ENCODE measurements at places on chromosomes 3 and 15.

- no peak for DNase-seq
Observed at GRCh38 chr3:29559741-29560465, 279.0 kb downstream of the RBMS3 start.

DNA sequence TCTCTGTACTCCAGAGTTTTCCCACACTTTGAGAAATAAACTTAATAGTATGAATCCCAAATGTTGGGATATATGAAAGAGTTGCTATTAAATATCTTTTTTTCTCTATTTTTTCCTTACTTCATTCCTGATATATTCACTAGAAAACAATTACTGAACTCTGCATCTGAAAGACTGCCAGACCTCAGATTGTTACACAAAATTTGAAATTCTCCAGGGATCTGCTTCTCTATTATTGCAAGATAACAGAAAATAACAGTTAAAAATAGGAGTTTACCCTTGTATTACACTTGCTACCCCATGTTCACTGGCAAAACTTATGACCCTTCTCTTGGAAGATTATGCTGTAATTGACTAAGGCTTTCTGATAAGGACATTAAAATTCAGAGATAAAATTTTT, 11.7 kb upstream of the P3H2 start:
- DNase-seq, result no peak

DNA sequence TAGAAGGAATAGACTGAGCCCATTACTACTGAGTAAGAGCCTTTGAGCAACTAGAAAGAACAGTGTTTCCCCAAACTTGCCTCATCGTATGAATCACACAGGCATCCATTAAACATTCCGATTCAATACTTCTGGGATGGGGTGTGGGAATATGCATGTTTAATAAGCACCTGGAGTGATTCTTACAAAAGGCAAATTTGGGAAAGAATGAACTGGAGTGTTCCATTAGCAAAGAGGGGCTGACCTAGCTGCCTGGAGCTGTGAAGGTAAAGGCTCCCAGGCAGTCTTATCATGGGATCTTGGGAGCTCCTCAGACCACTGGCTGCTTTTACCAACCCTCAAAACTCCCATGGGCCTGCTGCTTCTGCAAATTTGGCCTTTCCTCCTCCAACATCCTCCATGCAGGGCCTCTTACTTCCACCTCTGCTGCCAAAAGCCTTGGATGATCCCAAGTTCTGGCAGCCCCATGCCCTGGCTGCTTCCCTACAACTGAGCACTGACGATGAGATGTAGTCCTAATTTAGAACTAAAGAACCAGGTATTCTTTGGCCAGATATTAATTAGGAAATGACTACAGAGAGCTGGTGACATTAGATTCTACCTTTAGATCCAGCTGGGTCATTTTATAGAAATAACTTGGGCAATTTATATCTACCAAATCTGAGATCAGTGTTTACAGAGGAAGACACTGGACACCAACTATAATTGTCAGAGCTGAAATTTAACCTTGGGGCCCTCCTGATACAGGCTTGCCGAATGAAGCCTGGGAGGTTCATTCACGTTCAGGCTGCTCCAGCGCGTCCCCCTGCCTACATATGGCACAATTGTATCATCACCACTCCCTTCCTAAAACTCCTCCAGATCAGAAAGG, 11.2 kb upstream of the HOMER2 start:
- DNase-seq, result no peak

- DNase-seq, result no peak
Observed at GRCh38 chr3:58173029-58173668, 37.6 kb downstream of the DNASE1L3 start.

DNA sequence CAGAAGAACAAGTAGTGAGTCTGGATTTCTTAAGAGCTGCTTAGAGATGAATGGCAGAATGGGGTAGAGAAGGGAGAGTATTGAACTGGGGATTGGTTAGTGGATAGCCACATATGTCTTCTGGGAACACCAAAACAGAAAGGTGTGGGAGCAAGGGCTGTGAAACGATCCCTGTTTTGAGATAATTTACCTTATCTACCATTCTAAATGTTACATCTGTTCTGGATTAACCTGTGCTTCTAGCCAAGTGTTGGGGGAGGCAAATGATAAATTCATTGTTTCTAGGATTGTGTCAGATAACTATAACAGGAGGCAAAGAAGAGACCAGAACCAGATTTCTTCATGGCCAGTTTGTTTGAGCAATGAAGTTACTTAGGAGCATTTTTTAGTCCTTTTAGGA, 8.4 kb downstream of the NR1D2 start:
- no peak for DNase-seq

- no peak for DNase-seq
Observed at GRCh38 chr3:4196506-4197147, 106.5 kb upstream of the SETMAR start.

DNA sequence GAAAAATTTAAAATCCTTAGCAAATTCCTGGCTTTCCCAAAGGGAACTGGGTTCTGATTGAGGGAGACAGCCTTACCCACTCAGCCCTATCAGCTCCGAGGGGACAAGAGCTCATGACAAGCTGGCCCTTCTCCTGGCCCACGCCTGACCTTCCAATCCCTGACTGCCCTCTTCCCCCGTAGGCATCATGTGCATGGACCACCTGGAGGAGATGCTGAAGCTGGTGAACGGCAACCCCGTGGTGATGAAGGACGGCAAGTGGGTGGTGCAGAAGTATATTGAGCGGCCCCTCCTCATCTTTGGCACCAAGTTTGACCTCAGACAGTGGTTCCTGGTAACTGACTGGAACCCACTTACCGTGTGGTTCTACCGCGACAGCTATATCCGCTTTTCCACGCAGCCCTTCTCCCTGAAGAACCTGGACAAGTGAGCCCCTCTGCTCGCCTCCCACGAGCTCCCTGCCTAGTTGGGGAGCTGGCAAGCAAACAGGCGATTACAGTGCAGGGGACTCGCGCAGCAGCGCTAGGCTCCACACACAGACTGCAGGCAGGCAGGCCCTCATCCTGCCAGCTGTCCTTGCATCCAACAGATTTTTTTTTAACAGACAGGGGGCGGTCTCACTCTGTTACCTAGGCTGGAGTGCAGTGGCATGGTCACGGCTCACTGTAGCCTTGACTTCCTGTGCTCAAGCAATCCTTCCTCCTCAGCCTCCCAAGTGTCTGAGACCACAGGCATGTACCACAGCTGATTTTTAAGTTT, 16.8 kb downstream of the RPUSD3 start:
- no peak for DNase-seq

GRCh38 chr3:194270627-194271459, 80.3 kb downstream of the CPN2 start:
- no peak for DNase-seq

DNA sequence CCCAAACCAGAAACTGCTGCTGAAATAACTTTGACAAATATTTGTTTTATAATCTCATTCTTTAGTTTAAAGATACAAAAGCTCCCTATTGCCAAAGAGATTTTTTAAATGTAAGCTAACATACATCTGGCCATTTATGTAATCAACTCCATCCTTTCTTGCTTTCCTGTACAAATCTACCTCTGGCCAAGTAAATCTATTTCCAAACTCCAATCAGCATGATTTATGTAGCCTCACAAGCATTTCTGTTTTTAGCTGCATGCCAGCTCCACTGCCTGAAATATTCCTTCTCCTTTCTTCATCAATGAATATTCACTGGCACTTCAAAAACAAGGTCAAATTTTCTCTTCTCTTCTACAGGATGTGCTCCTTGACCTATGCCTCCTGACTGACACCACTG, 80.0 kb downstream of the SHOX2 start:
- no peak for DNase-seq

- DNase-seq, result no peak
Observed at GRCh38 chr3:119891944-119892721, 110.2 kb downstream of the NR1I2 start.

- DNase-seq, result no peak
Observed at GRCh38 chr15:89178307-89178977, 42.9 kb downstream of the RLBP1 start.

DNA sequence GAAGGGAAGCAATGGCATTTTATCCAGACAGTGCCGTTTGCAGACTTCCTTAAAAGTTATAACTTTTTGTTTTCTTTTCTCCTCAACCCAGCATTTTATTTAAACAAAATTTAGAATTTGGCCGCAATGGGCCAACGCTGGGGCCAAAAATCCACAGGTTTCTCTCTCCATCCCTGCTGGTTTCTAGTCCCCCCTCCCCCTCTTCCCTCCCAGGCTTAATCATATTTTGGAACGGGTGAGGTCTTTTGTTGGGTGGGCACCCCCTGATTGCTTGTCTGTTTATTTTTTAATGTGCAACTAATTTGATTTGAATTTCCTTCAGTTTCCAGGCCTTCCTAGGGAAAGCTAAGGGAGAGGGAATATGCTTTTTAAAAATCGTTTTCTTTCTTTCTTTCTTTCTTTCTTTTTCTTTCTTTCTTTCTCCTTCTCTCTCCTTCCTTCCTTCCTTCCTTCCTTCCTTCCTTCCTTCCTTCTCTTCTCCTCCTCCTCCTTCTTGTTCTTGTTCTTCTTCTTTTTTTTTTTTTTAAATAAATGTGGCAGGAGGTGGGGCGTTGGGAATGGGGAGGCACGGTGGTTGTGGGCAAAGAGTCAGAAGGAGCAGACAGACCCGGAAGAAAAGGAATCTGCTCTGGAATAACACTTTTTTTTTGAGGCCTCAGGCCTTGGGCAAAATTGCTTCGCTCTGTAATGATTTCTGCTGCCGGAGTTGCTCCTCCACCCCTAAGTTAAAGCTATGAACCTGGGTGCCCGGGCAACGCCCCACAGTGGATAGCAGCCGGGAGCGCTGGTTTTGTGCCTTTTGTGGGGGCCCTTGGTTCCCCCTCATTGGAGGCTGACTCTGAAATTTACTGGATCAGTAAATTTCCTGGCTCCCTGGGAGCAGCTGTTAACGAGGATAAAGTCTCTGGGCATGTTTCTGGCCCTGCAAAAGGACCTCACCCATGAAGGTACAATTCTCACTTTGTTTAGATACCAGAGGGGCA, 1.9 kb downstream of the FNDC3B start:
- DNase-seq, result no peak

- DNase-seq, result no peak
Observed at GRCh38 chr3:43006825-43007224, 27.7 kb downstream of the GASK1A start.

DNA sequence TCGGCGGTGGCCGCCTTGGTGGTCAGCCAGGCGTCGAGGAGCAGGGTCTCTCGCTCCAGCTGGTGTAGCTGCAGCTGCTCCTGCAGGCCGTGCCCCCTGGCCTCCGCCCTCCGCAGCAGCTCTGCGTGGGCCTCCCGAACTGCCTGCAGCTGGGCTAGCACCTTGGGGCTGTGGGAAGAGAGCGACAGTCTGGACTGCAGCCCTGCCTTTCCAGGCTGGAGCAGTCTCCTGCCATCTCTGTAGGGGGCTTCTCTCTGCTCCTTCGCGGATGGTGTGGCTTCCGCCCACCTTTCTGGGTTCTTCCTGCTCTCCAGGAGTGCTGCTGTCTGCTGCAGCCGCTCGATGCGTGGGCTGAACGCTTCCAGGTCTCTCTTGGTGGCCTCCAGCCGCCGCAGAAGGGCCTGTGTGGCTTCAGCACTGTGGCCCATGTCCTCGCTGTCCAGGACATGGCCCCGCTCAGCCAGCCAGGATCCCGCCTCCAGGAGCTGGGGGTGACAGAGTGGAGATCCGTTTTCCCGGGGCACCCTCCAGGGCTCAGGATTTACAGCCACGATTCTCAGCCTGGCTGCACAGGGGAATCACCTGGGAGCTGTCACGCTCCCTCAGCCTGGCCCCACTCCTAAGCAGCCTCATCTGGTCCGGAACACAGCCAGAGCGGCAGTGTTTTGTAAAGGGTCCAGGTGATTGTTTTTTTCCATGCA, 16.8 kb downstream of the PLA2G4B start:
- no peak for DNase-seq

GRCh38 chr3:71402911-71403310, 180.6 kb downstream of the FOXP1 start:
- no peak for DNase-seq
